ENCODE measurements at places on chromosomes 1 and 21. TPM values are rescaled to one million over a fixed set of nuclear protein-coding genes. Genes with fewer than 3 reads are reported as not detected.
A peak's percentile ranks its signal among the peaks of the same experiment; 100 is the strongest.

The C8A gene
- not detected for total RNA-seq

DNA sequence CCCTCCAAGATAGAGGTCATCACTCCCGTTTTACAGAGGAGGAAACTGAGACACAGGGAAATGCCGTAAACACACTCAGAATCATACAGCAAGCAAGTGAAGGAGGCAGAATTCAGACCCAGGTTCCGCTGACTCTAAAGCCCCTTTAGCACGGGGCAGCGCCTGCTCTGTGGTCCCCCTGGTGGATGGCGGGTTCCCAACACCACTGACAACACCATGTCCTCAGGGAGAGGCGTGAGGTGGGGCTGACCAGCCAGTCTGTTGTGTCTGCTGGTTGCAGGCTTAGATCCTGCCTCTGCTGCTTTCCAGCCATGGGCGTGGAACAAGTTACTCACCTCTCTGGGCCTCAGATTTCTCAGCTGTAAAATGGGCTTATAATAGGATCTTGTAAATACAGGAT is 617.3 kb downstream of the MATN1 start:
- H3K36me3 ChIP-seq, result no peaks in the 10 kb centered on the region
- H3K4me1 ChIP-seq, result peaks cover 22% of the 10 kb centered on the region
- no peak overlapping the region for H3K4me3 ChIP-seq
- no peak overlapping the region for H3K27ac ChIP-seq
- DNase-seq, result peak; percentile 83
- peaks cover 3% of the 10 kb centered on the region for H3K27me3 ChIP-seq

GRCh38 chr1:206713910-206714312 is 29.2 kb downstream of the MAPKAPK2 start:
- H3K4me1 ChIP-seq, result peaks cover 47% of the 10 kb centered on the region
- H3K4me3 ChIP-seq, result no peak overlapping the region
- DNase-seq, result no peak

DNA sequence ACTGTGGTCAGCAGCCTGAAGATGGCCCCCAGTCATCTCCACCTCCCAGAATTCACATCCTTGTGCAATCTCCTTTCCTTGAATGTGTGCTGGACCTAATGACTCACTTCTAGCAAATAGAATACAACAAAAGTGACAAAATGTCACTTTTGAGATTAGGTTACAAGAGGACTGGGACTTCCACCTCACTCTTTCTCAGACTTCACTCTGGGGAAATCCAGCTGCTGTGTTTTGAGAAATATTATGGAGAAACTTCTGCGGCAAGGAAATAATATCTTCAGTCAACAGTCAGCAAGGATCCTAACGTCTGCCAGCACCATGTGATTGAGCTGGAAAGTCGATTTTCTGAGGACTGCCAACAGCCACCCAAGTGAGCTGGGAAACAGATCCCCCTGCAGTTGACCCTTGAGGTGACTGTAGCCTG is 70.5 kb upstream of the GADD45A start:
- no peak overlapping the region for H3K27ac ChIP-seq

DNA sequence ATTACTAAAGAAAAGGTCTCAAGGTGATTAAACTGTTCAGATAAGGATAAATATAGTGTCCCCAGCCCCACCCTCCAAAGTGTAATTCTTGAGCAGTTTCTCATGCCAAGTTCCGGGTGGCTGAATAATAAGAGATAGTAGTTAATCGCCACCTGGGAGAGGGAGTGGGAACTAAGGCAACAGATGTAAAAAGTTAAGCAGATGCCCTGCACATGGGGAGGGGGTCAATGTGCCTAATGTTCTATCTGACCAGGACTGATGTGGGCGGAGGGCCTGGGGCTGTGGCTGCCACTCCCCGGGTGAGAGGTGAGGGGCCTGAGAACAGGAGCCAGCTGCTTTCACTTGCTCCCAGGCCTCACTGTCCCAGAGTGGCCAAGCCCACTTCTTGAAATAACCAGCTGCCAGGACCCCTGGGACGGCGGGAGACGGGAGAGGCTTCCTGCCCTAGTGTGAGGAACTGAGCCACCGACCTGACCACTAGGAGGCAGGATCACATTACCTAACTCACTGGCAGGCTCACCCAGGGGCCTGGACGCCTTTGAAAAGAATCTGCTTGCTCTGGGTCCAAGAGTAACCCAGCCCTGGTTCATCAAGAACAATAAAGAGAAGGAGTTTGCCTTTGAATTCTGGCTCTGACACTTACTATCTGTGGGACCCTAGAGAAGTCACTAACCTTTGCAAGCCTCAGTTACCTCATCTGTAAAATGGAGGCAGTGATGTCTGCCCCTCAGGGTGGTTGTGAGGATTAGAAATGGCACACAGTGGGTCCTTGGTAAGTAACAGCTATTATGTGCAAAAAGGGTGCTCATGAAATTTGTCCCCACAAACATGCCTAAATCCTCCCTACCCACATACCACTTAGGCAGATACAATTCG is 179.2 kb downstream of the ATG4C start:
- H3K27ac ChIP-seq, result peak overlapping the region; percentile 85
- peaks cover 5% of the 10 kb centered on the region for H3K27me3 ChIP-seq
- H3K4me1 ChIP-seq, result peaks cover 10% of the 10 kb centered on the region
- peak; percentile 85 for DNase-seq
- no peaks in the 10 kb centered on the region for H3K36me3 ChIP-seq
- H3K4me3 ChIP-seq, result peak overlapping the region; percentile 42

- peaks cover 4% of the 10 kb centered on the region for H3K27me3 ChIP-seq
- H3K27ac ChIP-seq, result no peak overlapping the region
- no peak for DNase-seq
- no peak overlapping the region for H3K4me3 ChIP-seq
These were observed 58.0 kb downstream of the BEND5 start for GRCh38 chr1:48718705-48719104.

Data from glutamatergic neuron (in vitro differentiated cells).